Activated naive CD8-positive, alpha-beta T cell treated with anti-CD3 and anti-CD28 coated beads, Interleukin-2, amount 10 ng/mL, durations not matched to agents 7 days and 5 days (primary cell): ENCODE measurements at places on chromosomes 7 and 10. TPM values are rescaled to one million over a fixed set of nuclear protein-coding genes. Genes with fewer than 3 reads are reported as not detected.

Gene STRIP2
- total RNA-seq, result 4.4 TPM

Gene TPK1
- 17.7 TPM for total RNA-seq

Gene GSAP
- 9.3 TPM for total RNA-seq

Gene EEPD1
- total RNA-seq, result 2.0 TPM

DNA sequence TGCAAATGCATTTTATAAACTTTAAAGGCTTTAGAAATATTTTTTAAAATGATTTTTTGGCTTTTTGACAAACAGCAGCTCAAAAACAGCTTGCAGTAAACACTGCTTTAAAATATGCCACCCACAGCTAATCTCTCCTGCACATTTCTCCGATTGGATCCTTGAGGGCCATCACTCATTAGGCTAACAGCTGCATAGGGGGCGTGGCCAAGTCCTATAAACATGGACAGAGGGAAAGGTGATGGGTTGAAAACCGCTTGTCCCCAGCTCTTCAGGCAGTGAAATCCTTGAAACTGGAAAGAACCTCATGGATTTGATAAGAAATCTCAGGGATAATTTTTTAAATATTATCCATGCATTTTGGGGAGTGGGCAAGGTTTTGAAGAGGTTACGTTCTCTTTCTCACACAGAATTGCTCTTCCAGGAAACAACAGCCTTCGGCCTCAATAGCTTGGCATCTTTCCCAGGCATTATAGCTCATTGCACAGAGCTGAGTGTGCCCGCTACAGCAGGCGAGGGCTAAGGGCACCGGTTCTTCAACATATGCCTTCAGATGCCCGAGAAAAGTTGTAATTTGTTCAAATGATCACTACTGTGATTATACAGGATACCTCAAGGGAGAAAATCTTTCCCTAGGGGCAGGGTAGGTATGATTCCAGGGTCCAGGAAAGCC lies 1.7 kb downstream of the PLEKHS1 start:
- peaks cover 29% of the 10 kb centered on the region for H3K27me3 ChIP-seq
- no peak for DNase-seq
- no peak overlapping the region for H3K4me3 ChIP-seq
- no peaks in the 10 kb centered on the region for H3K36me3 ChIP-seq

DNA sequence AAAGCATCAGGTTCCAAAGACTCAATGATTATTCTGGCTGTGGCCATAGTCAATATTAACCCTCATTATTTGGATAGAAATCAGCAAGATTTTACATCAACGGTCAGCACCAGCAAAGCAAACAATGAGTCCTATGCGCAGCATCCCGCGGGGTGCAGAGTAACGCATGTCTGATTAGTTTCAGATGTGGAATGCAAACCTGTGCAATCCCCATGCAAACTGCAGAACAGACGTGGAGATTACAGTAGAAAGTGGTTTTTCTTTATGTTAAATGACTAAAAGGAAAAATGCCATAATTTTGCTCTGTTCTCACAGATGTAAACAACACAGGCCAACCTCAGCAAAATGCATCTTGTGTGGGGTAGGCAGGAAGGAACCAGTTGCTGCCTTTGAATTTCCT lies 258.1 kb upstream of the GRB10 start:
- no peak for DNase-seq
- no peak overlapping the region for H3K27ac ChIP-seq
- H3K4me3 ChIP-seq, result no peak overlapping the region
- H3K36me3 ChIP-seq, result no peaks in the 10 kb centered on the region
- no peaks in the 10 kb centered on the region for H3K4me1 ChIP-seq

GRCh38 chr10:17210361-17210760 lies 8.9 kb upstream of the TRDMT1 start:
- H3K27me3 ChIP-seq, result no peaks in the 10 kb centered on the region
- H3K4me1 ChIP-seq, result peaks cover 46% of the 10 kb centered on the region
- no peak overlapping the region for H3K4me3 ChIP-seq
- H3K36me3 ChIP-seq, result peaks cover 10% of the 10 kb centered on the region

DNA sequence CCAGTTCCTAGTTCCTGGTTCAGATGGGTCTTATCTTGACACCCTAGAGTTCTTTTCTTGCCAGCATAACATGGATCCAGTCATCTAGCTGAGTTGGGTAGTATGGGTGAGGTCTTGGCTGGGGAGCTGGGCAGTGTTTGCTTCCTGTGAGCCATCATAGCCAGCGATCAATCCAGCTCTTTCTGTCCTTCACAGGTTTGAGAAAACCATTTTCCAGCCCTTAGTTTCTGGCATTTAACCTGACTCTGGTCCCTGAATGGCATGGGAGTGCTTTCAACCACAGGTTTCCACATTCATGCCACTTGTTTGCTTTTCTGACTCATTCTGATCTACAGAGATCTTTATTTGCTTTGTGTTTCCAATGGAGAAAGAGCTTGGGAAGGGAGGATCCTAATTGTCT lies 8.6 kb downstream of the SLC13A1 start:
- no peak overlapping the region for H3K27ac ChIP-seq
- no peak overlapping the region for H3K4me3 ChIP-seq
- no peak for DNase-seq
- H3K36me3 ChIP-seq, result no peaks in the 10 kb centered on the region
- H3K27me3 ChIP-seq, result no peaks in the 10 kb centered on the region

DNA sequence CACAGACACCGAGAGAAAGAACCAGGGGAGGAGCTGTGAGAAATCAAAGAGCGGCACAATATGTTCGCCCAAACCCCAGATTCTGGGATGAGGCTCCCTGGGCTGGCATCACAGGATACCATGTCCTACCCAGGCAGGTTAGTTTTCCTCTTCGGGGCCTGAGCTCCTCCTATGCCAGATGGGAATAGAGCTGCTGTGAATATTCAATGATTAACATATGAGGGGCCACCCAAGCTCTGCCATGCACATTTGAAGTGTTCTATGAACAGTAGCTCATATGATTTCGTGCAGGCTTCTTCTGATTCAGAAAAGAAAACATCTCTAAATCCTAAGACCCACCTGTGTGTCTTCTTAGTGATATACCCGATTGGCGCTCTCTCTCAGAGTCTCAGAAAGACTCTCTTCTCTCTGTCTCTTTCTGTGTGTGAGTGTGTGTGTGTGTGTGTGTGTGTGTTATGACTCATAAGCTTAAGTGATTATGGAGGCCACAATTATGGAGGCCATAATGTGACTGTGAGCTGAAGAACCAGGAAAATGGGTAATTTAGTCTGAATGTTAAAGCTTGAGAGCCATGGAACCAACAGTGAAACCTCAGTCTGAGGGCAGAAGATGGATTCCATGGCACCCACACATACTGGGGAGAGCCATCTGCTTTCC lies 220.5 kb downstream of the KLF6 start:
- peaks cover 5% of the 10 kb centered on the region for H3K27me3 ChIP-seq
- no peak for DNase-seq
- peaks cover 7% of the 10 kb centered on the region for H3K4me1 ChIP-seq
- no peak overlapping the region for H3K4me3 ChIP-seq
- no peak overlapping the region for H3K27ac ChIP-seq

GRCh38 chr10:24790073-24790472 lies 66.4 kb upstream of the ARHGAP21 start:
- no peaks in the 10 kb centered on the region for H3K36me3 ChIP-seq
- no peak for DNase-seq
- no peak overlapping the region for H3K4me3 ChIP-seq
- H3K4me1 ChIP-seq, result no peaks in the 10 kb centered on the region
- H3K27ac ChIP-seq, result no peak overlapping the region

- DNase-seq, result no peak
- no peaks in the 10 kb centered on the region for H3K36me3 ChIP-seq
- no peak overlapping the region for H3K4me3 ChIP-seq
- no peak overlapping the region for H3K27ac ChIP-seq
- peaks cover 2% of the 10 kb centered on the region for H3K4me1 ChIP-seq
Observed at GRCh38 chr7:112510001-112510742, 29.4 kb downstream of the LSMEM1 start.

DNA sequence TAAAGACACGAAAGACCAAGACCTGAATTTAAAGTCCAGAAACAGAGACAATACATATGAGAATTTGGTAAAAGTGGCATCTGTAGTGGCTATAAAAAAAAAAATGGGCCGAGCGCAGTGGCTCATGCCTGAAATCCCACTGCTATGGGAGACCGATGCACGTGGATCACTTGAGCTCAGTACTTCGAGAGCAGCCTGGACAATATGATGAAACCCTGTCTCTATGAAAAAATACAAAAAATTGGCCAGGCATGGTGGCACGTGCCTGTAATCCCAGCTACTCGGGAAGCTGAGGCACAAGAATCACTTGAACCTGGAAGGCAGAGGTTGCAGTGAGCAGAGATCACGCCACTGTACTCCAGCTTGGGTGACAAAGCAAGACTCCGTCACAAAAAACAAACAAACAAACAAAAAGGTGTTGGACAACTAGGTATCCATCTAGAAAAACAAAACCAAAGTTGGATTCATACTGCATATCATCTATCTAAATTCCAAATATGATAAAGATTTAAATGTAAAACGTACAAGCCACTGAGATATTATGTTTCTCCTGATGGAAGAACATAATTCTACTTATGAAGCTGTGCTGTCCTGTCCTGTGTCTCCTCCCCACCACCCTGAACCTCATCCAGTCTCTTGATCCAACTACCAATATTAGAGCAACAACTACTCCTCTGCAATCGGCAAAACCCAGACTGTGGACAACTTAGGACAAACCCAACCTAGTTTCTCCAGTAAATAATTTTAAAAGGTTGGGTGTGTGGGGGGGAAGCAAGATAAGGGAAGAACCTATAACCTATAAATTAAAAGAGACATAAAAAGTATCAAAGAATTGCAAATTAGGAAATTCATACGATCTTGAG lies 53.7 kb downstream of the ATAD1 start:
- H3K4me1 ChIP-seq, result peaks cover 17% of the 10 kb centered on the region
- no peak overlapping the region for H3K4me3 ChIP-seq

- no peak for DNase-seq
- no peak overlapping the region for H3K27ac ChIP-seq
- H3K4me3 ChIP-seq, result no peak overlapping the region
- H3K27me3 ChIP-seq, result no peaks in the 10 kb centered on the region
Observed at GRCh38 chr7:71511361-71511807, 379.4 kb downstream of the GALNT17 start.
